ENCODE measurements at places on chromosomes 7 and 10.

DNA sequence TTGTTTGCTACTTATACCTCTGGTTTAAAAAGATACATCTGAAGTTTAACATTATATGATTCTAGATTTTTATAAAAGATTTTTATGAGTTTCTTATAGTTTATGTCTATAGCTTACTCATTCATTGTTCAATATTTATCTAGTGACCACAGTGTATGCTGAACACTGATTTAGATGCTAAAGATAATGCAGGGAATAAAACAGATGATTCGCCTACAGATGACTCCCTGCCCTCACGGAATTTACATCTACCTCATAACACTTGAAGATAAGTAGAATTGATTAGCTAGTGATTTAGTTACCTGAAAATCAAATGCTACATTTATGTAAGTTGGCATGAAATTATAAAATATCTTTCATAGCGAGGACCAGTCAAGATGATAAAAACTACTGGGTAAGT is 105.8 kb downstream of the HIPK2 start:
- H3K4me3 ChIP-seq, result no peak overlapping the region
- no peaks in the 10 kb centered on the region for H3K27me3 ChIP-seq
- DNase-seq, result no peak
- no peaks in the 10 kb centered on the region for H3K4me1 ChIP-seq
- no peaks in the 10 kb centered on the region for H3K36me3 ChIP-seq
- no peak overlapping the region for H3K27ac ChIP-seq

GRCh38 chr10:11119843-11120242 is 102.2 kb downstream of the CELF2 start:
- H3K27ac ChIP-seq, result no peak overlapping the region
- no peaks in the 10 kb centered on the region for H3K27me3 ChIP-seq
- no peak overlapping the region for H3K4me3 ChIP-seq

- H3K4me3 ChIP-seq, result no peak overlapping the region
- DNase-seq, result no peak
- H3K4me1 ChIP-seq, result no peaks in the 10 kb centered on the region
- H3K27ac ChIP-seq, result no peak overlapping the region
- no peaks in the 10 kb centered on the region for H3K36me3 ChIP-seq
Measured at GRCh38 chr10:111107846-111108245, 31.0 kb downstream of the ADRA2A start.

- peaks cover 4% of the 10 kb centered on the region for H3K36me3 ChIP-seq
- no peak for DNase-seq
- H3K4me1 ChIP-seq, result peaks cover 32% of the 10 kb centered on the region
- H3K27me3 ChIP-seq, result no peaks in the 10 kb centered on the region
- peak overlapping the region; percentile 62 for H3K27ac ChIP-seq
Measured at GRCh38 chr10:69337296-69338132, 59.2 kb downstream of the HK1 start.

DNA sequence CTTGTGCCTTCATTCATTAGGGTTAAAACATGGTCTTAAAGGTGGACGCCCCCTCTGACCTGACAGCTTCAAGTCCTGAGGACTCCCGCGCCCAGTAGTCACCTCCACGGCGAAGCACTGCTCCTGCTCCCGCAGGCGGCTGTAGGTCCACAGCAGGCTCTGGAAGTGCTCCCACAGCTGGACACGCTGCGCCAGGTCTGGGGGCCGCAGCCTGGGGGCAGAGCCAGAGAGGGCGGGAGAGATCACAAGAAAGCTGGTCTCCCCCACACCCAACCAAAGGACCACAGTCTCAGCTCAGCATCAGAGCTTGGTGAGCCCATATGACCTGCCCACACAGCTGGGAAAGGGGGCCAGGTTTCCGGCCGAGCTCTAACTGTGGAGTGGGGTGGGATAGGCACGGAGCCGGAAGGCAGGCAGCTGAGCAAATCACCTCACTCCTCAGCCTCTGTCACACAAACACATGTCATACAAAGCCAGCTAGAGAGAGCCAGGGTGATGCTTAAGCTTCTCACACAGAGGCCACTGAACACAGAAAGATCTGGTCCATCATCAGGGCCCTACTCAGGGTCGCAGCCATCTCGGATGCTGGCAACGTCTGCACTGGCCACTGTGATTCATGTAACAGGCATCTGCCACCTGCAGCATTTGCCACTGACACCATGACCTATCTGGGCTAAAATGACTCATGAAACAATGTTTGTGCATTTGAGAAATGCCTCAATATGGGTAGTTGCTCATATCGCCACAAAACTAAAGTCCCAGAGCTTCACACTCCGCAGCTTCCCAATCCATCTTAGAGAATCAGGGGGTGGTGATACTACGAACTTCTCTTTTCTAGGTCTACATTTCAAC is 12.6 kb downstream of the HPS1 start:
- no peaks in the 10 kb centered on the region for H3K27me3 ChIP-seq
- no peaks in the 10 kb centered on the region for H3K4me1 ChIP-seq
- no peak for DNase-seq
- no peak overlapping the region for H3K4me3 ChIP-seq
- peaks cover 91% of the 10 kb centered on the region for H3K36me3 ChIP-seq
- no peak overlapping the region for H3K27ac ChIP-seq

DNA sequence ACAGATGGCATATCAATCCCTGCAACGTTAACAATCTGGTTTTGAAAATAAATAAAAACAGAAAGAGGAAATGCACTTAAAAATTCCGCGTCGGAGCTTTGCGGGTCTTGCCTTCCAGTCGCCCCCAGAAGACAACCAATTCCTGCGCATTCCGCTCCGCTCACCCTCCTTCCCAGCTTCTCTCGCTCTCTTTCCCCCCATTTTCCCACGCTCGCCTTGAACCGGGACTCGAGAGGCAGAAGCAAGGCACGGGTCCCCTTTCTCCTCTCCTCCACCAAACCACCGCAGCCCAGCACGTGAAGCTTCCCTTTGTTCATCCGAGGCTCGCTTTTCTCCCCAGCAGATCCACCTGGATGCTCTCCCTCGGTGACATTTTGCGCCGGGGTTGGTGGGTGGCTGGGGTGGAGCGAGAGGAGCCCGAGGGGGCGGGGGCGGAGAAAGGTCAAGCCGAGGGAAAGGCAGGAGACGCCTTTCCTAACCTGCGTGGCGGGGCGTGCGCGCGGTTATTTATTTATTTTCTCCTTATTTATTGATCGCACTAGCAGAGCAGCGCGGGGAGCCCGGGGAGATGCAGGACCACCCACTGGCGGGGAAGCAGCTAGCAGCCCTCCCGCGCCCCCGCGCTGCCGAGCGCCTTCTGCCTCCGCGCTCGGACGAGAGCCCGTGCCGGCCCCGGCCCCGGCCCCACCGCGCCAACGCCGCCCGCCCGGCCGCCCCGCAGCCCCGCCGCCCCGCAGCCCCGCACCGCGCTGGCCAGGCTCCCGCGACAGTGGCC is at the start of gene KCND2:
Gene KCND2, plus strand, starts transcription at position 475 of the 775 bp plus-strand sequence.
- peak within 1 kb of the TSS; percentile 100 for H3K4me3 ChIP-seq
- peaks cover 9% of the 10 kb centered on the region for H3K36me3 ChIP-seq
- H3K4me1 ChIP-seq, result no peaks in the 10 kb centered on the region

- DNase-seq, result no peak
- H3K4me1 ChIP-seq, result no peaks in the 10 kb centered on the region
- H3K4me3 ChIP-seq, result no peak overlapping the region
- no peak overlapping the region for H3K27ac ChIP-seq
- no peaks in the 10 kb centered on the region for H3K36me3 ChIP-seq
- H3K27me3 ChIP-seq, result no peaks in the 10 kb centered on the region
Measured at GRCh38 chr10:82544377-82544776, 669.4 kb downstream of the NRG3 start.

DNA sequence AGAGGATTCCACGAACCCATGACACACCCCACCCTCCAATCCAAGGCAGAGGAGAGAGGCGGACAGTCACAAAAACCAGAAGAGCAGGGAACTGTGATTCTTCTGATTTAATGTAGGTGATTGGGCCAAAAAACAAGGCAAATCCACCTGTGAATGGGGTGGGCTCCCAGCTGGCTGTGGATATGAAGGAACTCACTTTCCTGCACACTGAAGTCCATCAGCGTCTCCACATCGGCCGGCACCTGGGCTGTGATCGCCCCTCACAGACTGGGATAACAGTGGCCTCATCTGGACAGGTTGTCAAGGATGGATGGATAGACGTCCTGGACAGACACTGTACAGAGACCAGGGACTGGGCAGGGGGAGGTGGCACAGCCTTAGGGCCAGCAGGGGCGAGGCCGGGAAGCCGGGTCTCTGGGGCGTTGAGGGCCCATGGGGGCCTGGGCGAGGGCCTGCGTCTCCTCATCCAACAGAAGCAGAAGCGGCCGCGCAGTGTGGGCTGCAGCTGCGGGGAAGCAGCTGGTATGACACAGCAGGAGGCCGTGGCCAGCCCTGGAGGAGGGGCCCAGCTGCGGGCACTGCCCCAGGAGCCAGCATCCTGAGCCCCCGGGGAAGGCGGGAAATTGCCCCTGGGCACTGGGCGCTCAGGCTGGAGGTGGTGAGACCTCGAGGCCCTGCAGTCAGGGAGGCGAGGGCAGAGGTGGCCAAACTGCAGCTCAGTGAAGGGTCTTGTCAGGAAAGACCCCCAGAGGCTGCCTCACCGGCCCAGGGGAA is 54.2 kb downstream of the DIP2C start:
- H3K27me3 ChIP-seq, result no peaks in the 10 kb centered on the region
- no peak overlapping the region for H3K27ac ChIP-seq
- no peak overlapping the region for H3K4me3 ChIP-seq
- no peak for DNase-seq
- H3K4me1 ChIP-seq, result peaks cover 2% of the 10 kb centered on the region

DNA sequence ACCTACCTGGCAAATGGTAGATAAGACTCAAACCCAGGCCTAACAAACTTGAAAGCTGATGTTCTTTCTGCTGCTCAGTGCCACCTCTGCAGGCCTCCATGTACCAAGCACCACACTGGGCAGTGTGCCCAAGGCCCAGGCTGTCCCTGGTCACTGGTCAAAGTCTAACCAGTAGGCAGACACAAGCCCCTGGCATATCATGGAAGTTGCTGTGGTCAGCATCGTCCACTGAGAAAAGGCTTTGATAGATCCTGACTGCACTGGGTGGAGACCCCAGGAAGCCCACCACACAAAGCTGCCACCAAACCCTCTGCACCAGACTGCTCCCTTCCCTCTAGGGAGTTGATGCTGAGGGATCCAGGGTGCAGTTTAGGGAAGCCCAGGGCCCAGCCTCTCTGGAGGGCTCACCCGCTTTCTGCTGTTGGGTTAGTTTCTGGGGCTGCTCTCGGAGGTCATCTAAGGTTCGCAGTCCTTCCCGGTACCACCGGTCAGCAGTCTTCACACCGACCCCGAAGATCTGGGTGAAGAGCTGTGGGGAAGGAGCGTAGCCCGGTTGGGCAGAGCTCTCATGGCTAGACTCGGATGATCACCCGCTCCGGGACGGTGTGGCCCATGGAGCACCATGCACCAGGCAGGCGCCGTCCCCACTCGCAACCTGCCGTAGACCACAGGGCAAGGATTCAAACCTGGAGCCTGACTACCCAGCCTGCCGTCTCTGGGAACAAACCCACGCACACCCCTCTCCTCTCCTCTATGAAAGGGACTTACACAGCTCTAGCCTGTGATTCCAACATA is 6.0 kb downstream of the POLM start:
- DNase-seq, result no peak
- H3K27ac ChIP-seq, result no peak overlapping the region
- no peaks in the 10 kb centered on the region for H3K27me3 ChIP-seq
- H3K36me3 ChIP-seq, result peaks cover 57% of the 10 kb centered on the region

DNA sequence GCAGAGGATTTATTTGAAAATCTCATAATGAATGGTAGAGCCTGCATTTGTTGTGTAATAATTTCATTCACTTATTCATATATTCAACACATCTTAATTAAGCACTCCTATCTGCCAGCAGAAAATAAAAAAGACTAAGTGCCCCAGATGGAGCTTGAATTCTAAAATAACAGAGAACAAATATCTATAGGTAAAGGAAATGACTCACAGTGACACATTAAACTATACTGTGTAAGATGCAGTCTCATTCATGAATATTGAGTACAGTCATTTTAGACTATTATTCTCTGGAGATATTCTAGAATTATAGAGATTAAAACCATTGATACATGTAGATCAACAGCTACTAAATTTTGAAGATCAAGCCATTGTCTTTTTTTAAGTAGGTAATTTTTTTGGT is 72.1 kb downstream of the PTPRZ1 start:
- H3K27me3 ChIP-seq, result no peaks in the 10 kb centered on the region
- no peak overlapping the region for H3K27ac ChIP-seq
- DNase-seq, result no peak
- H3K4me3 ChIP-seq, result no peak overlapping the region

DNA sequence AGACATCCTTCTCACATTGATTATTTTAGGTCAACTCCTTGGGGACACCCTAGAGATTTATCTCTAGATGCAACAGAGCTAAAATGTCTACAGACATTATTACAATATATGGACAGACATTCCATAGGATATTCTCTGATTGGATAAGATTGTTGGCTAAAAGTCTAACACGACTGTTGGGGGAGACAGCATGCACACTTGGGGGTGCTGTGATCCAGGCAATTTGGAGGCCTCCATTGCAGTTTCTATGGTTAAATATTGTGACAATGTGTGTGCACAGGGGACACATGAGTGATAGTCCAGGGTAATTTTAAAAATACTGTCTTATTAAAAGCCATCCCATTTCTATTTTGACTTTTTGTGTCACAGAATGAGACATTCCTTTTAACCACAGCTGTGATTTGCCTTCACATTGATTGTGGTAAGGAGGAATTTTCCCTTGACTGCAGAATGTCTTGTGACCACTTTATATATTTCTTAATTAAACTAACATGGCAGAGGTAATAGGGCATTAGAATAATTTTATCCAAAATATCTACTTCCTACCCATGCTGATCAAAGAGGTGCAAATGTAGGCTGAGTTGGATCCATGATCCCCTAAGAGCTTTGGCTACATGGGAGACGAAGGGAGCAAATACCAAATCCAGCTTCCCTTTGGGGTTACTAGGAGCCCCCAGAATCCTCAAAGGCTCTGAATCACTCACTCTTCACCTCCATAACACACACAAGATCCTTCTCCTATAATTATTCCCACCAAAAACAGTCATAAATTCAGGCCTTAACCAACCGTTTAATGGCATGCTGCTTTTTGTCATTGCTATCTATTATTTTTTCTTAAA is 7.3 kb downstream of the TFPI2 start:
- H3K27ac ChIP-seq, result no peak overlapping the region
- no peak for DNase-seq
- no peaks in the 10 kb centered on the region for H3K4me1 ChIP-seq
